ENCODE measurements at places on chromosomes 12 and 14.

DNA sequence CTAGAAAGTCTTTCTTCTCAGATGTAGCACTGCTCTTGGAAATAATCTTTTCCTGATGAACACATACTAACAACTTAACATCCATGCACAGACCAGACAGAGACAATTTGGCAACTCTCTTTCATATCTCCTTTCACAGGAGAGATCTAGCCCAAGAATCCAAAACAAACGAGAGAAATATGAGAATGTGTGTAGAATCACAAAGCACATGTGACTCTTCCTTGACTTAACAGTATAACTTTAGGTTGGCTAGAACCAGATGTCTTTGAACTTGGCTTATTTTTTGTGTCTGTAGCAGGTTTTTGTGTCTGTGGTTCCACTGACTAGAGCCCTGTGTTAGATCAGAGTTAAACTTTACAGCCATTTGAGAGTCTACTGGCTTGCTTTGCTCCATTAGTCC, 114.2 kb downstream of the STXBP6 start:
- no peak for DNase-seq

GRCh38 chr14:84225268-84225667, 1304.7 kb upstream of the FLRT2 start:
- DNase-seq, result no peak

DNA sequence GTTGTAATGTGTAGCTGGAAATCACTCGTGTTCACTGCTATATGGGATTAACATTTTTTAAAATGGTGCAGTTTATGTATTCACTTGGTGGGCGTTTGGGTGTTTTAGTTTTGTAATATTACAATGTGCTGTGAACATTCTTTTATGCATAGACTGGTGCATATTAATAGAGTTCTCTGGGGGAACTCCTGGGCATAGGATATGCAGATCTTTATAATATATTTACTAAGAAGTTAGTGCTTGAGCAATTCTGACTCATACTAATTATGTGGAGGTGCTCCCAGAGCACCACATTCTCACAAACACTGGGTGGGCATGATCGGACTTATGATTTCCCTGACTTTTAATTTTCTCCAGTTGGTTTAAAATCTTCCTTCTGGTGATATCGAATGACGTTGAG, 342.3 kb downstream of the PDZRN4 start:
- no peak for DNase-seq

- DNase-seq, result no peak
Observed at GRCh38 chr12:70852416-70853150, 68.0 kb downstream of the PTPRR start.

DNA sequence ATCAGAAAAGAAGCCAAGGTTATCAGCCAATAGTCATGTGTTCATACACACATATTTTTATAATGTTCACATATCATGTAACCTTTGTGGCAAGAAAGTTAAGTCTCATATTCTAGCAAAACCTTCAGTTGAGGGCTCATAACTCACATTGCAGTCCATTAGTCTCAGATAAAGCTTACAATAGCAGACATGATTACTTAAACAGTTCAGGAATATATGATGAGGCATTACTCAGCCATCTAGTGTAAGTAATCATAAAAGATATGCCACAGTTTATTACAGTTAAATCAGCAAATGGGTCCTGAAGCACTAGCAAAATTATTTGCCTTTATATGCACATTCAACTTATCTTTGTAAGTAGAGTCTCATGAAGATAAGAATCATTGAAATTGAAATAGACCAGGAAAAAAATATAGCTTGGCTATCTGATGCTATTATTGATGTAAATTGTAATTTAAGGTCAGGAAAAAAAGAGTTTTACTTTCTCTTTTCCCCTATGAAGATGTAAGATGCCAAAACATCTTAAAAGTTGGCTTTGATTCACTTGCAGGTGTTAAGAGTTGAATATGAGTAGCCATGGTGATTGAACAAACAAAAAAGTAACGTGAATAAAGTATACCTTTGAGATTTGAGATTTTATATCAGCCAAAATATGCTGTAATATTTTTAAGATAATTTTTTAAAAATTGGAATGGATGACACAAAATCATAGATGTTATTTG, 537.0 kb downstream of the SLC6A15 start:
- no peak for DNase-seq

DNA sequence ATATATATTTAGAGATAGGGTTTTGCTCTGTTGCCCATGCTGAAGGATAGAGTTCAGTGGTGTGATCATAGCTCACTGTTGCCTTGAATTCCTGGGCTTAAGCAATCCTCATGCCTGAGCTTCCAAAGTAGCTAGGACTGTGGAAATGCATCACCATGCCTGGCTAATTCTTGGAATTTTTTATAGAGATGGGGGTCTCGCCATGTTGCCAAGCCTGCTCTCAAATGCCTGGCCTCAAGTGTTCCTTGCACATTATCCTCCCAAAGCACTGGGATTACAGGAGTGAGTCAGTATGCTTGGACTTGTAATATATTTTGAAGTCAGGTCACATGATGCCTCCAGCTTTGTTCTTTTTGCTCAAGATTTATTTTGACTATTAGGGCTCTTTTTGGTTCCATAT, 178.0 kb downstream of the RPAP3 start:
- DNase-seq, result no peak

DNA sequence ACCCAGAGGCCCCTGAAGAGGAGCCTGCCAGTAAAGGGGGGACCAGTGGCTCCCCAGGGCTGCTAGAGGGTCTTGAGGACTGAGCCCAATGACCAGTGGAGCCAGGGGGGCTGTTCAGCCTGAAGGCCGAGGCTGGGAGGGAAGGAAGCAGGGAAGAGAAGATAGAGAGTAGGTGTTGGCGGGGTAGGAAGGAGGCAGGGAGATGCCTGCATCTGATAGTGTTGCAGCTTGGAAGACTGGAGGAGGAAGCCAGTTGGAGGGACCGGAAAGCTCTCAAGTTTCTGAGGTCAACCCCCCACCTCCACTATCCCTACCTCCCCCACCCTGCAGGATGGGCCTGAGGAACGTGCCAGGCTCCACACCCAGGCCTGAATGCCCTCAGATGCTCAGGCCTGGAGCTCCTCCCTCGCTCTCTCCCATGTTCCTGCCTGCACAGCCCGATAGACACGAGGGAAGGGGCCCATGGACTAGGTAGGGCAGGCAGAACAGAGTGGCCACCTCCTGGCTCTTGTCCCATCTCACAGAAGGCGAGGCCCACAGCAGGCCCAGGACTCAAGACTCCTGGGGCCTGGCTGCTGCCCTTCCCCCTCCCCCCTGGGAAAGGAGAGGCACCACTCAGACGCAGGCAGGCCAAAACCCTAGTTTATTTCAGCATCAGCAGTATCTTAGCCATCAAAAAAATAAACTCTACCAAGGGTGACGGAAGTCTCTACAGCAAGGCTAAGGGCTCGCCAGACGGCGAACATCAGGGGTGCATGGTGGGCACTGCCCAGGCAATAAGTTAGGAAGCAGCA, 3.4 kb downstream of the CKB start:
- DNase-seq, result no peak

- DNase-seq, result no peak
Observed at GRCh38 chr12:121786440-121786825, 7.1 kb downstream of the RHOF start.

GRCh38 chr12:132571051-132571450, 39.3 kb downstream of the LRCOL1 start:
- no peak for DNase-seq

GRCh38 chr12:31900271-31900670, 58.9 kb upstream of the RESF1 start:
- no peak for DNase-seq

GRCh38 chr14:86221000-86221399, 691.1 kb downstream of the FLRT2 start:
- DNase-seq, result no peak

- DNase-seq, result no peak
Observed at GRCh38 chr12:14618983-14619382, 51.3 kb upstream of the PLBD1 start.

- no peak for DNase-seq
Observed at GRCh38 chr12:65926119-65926908, 102.0 kb downstream of the HMGA2 start.

GRCh38 chr12:88156075-88156654, 14.1 kb downstream of the TMTC3 start:
- no peak for DNase-seq

GRCh38 chr12:14910090-14910915, 24.6 kb upstream of the MGP start:
- DNase-seq, result peak; percentile 37

- DNase-seq, result peak; percentile 23
Observed at GRCh38 chr12:69239922-69240630, 707 bp downstream of the CPSF6 start.

DNA sequence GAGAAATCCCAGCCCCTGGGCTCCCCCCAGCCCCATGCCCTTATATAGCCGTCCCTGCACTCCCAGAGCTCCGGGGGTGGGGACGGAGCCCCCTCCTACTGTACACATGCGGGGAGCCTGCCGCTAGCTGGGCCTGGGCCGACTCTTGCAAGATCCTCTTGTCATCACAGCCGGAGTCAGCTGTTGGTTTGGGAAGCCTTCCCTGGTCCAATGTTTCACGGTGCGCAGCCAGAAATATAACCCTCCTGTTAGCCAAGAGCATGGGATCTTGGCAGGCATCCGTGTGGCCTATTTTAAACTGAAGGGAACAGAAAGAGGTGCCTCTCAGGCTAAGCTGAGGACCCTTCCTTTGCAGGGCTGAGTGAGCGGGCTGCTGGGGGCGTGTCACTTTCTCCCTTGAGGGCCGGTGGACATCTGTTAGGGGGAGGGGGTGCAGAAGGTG, 175.3 kb downstream of the TSPAN9 start:
- DNase-seq, result no peak

- no peak for DNase-seq
Observed at GRCh38 chr12:5013266-5013730, 30.4 kb upstream of the KCNA5 start.
